Kidney capillary endothelial cell (primary cell): ENCODE measurements at places on chromosomes 11 and 22.
A peak's percentile ranks its signal among the peaks of the same experiment; 100 is the strongest.

DNA sequence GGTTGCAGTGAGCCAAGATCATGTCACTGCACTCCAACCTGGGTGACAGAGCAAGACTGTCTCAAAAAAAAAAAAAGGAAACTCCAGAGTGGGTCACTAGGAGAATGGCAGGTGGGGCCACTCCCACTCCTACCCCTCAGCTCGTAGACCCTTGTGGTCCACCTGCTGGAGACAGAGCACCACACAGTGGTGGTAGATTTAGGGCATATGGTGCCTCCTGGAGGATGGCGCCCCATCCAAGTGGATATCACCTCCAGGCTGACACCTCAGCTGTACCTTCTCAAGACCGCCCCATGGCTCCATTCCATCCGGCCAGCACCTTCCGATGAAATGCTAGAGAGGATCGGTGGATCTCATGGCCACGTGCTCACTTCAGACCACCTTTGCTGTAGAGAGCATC is 6.2 kb downstream of the CYTH4 start:
- DNase-seq, result no peak

GRCh38 chr11:33634291-33634834 is 66.3 kb downstream of the C11orf91 start:
- peak; percentile 57 for DNase-seq

- DNase-seq, result no peak
These were observed 8.1 kb downstream of the INPP5J start for GRCh38 chr22:31130873-31131272.

- DNase-seq, result no peak
These were observed 238.0 kb upstream of the NARS2 start for GRCh38 chr11:78812513-78813293.

GRCh38 chr11:32032478-32032877 is 58.4 kb upstream of the RCN1 start:
- DNase-seq, result no peak

GRCh38 chr11:125088576-125089455 is 22.6 kb downstream of the TMEM218 start:
- no peak for DNase-seq

GRCh38 chr11:12485328-12485727 is 108.0 kb downstream of the PARVA start:
- no peak for DNase-seq

DNA sequence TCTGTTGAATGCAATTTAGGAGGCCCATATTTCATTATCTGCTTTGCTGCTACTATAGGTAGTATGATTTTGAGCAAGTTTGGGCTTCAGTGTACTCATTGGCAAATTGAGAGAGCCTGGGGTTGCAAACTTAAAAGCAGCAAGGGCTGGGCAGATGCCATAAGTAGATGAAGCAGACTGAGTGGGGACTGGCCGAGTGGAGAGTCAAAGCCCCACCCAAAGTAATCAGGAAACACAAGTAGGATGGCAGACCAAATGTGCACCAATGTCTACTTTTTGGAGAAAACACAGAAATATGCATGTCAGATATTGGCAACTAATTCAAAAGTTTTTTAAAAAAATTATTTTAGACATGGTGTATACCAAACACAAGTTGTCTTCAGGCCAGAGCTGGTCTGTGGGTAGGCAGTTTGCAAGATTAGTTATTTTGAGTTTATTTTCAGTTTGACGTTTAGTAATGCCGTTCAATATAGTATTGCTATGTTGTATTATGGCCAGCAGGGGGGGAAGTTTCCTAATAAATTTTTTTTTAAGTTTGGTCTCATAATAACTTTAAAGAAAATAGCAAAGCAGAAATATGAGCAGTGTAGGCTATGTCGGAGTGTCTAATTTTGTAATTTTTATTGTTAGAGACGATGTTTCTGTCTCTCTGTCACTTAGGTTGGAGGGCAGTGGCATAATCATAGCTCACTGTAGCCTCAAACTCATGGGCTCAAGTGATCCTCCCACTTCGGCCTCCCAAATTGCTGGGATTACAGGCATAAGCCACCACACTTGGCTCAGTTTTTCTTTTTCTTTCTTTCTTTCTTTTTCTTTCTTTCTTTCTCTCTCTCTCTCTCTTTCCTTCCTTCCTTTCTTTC is 105.1 kb downstream of the HIPK3 start:
- peak; percentile 71 for DNase-seq

- no peak for DNase-seq
These were observed 15.9 kb upstream of the IRAG1 start for GRCh38 chr11:10709299-10710086.

- DNase-seq, result no peak
These were observed 9.5 kb downstream of the GNB1L start for GRCh38 chr22:19845054-19845722.

- no peak for DNase-seq
These were observed 261.1 kb upstream of the ANO3 start for GRCh38 chr11:26070714-26071380.

- DNase-seq, result peak; percentile 20
These were observed 599 bp upstream of the PPP2R1B start for GRCh38 chr11:111766834-111767142.

DNA sequence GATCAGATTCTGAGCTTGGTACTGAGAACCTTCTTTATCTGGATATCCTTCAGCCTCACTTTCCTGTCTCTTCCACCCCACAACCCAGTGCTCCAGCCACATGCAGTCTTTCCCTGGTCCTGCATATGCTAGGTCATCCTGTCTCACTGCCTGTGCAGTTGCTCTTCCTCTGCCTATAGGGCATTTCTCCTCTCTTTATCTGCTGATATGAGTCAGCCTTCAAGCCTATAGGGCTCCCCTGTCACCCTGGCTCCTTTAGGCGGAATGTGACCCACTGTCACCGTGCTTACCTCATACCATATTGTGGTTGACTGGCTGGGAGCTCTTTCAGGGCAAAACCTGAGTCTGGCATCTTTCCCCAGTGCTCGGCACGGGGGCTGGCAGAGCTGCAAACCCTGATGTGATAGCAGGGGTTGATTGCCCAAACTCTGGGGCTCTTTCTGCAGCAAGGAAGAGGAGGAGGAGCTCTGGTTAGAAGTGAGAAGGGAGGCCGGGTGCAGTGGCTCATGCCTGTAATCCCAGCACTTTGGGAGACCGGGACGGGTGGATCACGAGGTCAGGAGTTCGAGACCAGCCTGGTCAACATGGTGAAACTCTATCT is 26.3 kb downstream of the MEI1 start:
- DNase-seq, result no peak

DNA sequence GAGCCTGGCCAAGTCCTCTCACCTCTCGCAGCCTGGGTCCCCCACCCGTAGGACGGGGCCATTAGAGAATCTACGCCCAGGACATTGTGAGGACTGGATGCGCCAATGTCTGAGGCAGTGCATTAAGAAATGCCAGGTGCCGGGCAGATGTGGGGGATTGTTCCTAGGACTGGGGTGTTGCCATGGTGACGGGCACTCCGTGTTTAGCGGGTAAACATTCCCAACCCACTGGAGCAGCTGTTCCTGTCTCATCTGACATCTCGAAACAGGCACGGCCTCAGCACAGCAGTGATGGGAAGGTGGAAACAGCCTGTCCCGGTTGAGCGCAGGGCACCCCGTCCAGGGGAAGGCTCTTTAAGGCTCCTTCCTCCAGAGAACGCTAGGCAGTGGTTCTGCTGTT is 99.6 kb upstream of the RTL6 start:
- DNase-seq, result no peak

DNA sequence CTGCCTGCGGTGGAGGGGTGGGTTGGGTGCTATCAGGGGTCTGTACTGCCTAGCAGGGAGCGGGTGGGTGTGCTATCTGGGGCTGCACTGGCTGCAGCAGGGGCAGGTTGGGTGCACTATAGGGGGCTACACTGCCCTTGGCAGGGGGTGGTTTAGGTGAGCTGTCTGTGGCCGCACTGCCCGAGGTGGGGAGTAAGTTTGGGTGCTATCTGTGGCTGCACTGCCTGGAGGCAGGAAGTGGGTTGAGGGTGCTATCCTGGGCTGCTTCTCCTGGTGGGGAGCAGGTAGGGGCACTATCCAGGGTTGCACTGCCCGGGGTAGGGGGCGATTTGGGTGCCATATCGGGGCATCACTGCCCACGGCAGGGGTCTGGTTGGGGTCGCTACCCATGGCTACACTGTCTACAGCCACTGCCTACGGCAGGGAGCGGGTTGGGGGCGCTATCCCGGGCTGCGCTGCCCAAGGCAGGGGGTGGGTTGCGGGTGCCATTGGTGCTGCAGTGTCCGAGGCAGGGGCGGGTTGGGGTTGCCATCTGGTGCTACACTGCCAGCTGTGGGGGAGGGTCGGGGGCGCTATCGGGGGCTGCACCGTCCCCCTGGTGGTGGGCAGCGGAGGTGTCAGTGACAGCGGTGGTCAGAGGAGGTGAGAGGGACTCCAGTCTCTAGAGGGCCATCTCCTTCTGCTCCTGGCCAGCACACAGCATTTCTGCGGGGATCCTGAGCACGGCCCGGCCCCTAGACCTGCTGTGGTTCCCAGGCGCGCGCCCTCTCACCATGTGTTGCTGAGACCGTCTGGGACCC is 1.3 kb upstream of the RFPL2 start:
- no peak for DNase-seq

GRCh38 chr11:45665206-45665932 is at the start of gene CHST1:
Gene CHST1, minus strand, starts transcription at chr11:45665622. Its CDS starts 14,699 bp downstream, at chr11:45650923.
- no peak for DNase-seq

DNA sequence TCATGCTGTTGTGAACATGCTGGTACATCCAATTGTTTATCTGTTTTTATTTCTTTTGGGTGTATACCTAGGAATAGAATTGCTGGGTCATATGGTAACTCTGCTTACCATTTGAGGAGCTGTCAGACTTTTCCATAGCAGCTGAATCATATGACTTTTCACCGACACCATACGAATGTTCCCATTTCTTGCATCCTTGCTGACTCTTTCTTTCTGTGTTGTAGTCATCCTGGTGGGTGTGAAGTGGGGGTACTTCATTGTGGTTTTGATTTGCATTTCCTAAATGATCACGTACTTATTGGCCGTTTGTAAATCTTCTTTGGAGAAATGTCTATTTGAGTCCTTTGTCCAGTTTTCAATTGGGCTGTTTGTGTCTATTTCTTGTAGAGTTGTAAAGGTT is 26.5 kb downstream of the ATXN10 start:
- no peak for DNase-seq

DNA sequence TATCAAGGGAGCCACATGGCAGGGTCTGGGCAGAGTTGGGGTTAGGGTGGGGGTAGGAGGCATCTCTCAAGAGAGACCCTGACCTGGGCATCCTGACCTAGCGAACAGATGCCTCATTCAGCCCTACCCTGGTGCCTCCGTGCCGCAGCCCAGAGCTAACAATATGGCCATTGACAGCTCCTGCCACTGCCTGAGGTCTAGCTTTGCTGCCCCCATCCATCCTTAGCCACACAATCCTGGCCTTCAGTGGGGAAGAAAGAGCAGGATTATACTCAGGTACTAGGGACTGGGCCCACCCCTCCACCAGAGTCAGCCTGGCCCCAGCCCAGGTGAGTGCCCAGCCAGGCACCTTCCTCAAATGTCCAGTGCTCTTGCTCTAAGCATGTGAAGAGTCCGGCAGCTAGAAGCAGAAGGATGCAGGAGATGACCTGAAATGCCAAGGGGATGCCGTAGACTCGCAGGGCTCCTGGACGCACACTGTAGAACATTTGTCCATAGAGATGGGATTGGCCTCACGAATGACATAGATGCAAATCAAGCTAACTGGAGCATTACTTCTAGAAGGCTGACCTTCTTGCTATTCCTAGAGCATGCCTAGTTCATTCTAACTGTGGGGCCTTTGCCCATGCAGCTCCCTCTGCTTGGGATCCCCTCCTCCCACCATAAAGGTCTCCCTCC is 13.3 kb upstream of the SERPINH1 start:
- no peak for DNase-seq

DNA sequence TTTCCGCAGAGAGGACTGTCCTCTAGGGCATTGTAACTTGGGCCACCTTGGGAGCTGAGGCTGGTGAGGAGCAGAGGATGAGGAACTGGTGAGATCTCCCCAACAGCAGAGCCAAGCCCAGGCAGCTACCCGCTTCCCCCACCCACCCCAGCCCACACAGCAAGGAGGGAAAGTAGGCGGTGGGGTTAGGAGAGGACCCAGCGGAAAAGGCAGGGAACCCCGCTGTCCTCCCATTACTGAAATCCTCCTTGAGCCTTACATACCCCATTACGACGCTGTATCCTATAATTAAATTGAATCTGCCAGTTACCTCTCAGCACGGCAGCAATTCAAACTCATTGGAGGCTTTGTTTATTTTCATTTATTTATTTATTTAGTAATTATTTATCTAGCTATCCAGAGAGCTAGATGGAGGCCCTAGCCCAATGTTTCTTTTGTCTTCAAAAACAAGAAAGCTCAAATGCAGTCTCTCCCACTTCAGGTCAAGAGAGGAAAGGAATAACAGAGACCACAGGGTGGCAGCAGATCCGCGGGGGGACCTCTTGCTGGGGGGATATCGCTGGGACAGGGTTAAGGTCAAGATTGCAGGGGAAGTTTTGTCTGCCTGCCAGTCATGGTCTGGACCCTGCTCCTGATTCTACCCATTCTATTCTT is 218.0 kb downstream of the ST3GAL4 start:
- DNase-seq, result no peak

DNA sequence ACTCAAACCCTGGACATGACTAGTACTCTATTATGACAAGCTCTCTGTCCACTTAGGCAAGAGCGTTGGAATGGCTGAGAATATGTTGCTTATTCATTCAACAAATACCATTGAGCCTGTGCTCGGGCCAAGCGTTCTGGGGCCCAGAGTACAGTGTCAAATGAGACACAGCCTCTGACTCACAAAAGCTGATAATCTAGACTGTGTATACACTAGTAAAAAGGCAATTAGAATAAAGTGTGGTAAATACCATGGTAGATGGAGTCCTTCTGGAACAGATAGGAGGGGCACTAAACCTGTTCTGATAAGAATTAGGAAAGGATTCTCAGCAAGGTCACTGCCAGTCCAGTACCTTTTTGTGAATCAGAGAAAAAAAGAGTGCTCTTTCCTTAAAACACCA is 24.7 kb downstream of the KCNE3 start:
- DNase-seq, result no peak

- no peak for DNase-seq
These were observed 91.9 kb upstream of the TP53I11 start for GRCh38 chr11:45042560-45042959.

DNA sequence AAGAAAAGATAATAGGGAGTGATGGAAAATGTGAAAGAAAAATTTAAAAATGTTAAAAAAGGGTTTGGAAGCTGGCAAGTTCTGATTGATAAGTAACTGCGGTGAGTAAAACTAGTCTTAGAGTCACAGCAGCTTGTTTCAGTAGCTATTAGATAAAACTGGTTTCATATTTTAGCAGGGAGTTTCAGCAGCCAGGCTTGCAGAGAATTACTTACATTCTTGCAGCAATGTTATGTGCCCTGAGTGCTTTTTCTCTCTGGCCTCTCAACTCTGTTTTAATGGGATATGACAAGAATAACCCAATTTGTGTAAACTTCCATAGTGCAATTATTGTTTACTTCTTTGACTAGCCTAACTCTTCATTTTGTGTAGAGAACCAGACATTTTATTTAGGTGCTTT is 33.6 kb downstream of the PPME1 start:
- DNase-seq, result no peak

- DNase-seq, result no peak
These were observed 5.2 kb upstream of the PRR33 start for GRCh38 chr11:1896923-1897322.

GRCh38 chr22:49034836-49035817 is 792.5 kb downstream of the BRD1 start:
- no peak for DNase-seq

GRCh38 chr11:79561496-79561895 is 120.7 kb upstream of the TENM4 start:
- no peak for DNase-seq
